ENCODE measurements at places on chromosomes 7 and 10.

DNA sequence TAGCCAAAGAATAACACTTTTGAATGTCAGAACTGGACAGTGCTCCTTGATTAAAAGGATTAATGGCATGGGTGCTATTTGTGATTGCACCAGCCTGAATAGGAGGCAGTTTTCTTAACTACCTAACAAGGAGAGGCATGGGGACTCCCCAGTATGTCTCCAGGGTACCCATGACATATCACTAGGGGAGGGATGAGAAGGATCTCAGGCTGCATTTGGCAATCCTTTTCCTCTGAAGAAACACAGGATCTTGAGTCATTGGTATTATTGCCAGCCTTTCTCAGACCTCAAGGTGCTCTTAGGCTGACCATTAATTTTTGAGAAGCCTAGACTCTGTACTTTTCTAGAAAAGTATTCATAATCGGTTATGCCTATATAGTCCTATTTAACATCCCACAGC is 77.5 kb upstream of the NPVF start:
- DNase-seq = no peak

GRCh38 chr10:100987685-100988049 is 324 bp downstream of the TWNK start:
- no peak for DNase-seq

DNA sequence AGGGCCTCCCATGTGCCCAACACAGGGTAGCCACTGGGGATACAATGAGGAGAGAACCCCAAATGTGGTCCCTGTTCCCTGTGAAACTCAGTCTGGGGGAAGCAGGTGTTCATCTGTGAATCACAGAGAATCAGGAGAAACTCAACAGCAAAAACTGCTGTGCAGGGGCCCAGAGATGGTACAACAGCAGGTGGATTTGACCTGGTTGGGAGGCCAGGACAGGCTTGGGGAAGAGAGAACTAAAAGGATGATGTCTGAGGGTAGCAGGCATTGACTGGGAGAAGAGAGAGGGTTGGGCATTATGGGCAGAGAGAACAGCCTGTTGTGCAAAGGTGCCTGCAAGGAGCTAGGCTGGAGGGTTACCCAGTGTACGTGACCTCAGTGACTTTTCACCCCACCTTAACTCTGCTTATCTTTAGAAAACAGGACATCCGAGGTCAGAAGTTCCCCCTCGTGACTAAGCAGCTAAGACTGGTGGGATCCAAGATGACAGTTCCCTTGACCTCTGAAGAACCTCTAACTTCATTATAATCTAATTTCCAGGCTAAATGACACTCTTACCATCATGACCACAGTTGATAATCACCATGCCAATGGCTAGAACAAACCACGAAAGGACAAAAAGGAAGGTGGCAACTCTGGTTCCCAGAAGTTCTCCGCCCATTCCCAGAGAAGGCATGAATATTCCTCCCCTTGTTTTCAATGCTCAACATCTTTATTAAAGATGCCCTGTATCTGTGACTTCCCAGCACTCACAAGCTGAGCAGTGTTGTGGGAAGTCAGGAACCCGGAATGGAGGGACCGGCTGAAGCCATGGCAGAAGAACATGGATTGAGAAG is 5.1 kb upstream of the ADAMTS14 start:
- no peak for DNase-seq

DNA sequence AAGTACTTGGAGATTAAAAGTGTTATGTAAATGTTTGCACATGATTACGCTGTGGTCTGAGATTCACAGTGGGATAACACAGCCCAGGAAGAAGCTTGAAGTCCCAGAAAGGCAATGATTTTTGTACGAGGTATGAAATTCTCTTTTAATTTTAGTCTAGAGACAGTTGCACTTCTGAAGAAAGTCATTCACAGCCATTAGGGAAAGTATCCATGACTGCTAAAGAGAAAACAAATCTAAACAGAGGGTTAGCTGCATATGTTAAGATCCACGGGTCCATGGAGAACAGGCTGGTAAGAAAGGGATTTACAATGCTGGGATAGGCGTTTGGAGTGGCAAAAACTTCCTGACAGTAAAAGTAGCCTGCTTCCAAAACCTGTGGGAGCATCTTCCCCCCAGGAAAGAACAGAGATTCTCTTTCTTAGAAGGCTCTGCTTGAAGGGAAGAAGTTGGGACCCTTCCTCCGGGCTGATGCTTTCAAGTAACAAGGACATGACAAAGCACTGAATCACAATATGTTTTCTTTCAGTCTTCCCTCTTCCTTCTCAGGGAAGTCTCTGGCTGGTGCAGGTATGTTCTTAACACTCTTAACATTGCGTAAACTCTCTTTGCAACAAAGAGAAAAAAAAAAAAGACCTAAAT is 220.8 kb upstream of the CELF2 start:
- DNase-seq = no peak
